ENCODE measurements at places on chromosomes 2 and 18.

DNA sequence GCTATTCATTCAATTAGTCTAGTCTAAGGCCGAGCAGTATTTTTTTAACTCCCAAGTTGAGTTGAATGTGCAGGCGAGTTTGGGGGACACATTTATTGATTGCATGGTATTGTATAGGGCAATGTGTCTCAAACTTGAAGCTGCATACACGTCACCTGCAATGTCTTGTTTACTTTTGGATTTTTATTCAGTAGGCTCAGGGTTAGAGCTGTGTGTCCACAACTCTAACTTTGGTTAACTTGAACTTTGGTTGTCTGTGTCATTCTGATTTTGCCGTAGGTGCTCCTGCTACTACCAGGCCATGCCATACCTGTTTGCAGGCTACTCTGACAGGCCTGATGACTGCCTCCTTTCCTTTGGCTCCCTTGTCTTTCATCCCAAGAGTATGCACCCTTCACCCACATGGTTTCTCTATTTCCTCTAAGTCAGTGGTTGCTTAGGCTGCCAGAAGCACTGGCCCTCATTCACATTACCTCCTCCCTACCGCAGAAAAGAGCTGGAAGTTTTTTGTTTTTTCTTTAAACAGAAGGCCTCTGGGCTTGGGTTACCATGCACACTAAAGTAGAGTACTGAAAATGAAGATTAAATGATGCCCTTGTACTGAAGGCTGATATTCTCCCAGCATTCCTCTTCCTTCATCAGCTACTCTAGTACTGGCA is 219.4 kb upstream of the SPOPL start:
- no peak for DNase-seq

DNA sequence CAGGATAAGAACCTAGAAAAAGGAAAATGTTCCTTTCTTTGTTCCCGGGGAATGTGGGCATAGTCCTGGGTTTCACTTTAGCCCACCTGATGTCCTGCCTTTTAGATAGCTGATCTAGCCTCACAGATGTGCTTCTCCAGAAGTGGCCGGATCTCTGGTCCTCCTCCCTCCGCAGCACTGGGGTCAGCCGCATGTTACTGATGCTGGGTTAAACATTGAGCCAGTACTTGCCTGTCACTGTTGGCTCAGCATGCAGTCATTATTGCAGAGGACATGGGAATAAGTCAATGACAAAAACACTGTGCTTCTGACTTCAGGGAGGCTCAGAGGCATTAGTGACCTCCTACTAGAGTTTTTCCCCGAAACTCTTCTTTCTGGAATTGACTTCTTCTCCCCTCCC is 27.6 kb downstream of the NCK2 start:
- no peak for DNase-seq

- DNase-seq: no peak
Measured at GRCh38 chr2:168434146-168434545, 21.9 kb upstream of the CERS6 start.

DNA sequence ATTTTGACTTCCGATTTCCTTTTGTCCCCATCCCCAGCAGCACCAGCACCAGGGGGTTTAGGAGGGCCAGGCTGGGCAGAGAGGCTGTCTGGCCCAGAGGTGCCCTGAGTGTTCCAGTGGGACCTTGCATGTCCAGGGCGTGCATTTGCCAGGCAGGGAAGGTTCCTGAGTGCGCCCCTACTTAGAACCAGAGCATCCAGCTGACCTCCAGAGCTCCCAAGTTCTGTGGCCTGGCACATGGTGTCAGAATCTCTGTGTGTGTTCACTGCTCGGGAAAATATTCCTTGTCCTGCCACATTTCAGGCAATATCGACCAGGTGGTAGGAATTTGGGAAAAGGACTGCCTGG is 5.5 kb downstream of the SIX3 start:
- no peak for DNase-seq

DNA sequence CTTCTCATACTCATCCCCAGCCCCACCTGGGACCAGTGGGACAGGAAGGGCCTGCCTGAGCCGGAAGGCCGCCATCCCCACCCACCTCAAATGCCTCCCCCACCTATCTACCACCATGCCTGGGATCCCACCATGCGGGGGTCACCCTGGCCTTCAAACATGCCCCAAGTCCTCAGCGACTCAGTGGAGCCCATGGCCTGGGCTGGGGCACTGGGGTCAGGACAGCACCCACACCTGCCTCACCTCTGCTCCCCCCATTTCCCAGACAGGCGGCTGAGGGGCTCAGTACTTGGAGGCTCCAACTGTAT is 7.6 kb downstream of the INHBB start:
- DNase-seq: no peak

DNA sequence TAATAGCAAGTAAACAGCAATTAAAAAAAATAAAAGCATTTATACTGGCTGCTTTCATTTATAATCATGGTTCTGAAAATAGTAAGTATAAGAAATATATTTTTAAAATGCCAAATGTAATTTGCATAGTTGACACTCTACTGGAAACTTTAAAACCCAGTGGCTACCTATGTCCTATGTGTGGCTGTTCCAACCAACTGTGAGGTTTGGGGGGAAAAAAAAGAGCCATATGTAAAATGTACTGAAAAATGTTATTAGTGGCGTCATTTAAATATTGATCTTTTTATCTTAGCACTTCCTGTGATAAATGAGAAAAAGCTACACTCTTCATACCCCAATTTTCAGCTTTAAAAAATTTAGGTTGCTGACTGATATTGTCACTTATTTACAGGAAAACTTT is 270.7 kb downstream of the TCF4 start:
- no peak for DNase-seq

GRCh38 chr2:19911808-19912509 is 10.2 kb upstream of the TTC32 start:
- no peak for DNase-seq

DNA sequence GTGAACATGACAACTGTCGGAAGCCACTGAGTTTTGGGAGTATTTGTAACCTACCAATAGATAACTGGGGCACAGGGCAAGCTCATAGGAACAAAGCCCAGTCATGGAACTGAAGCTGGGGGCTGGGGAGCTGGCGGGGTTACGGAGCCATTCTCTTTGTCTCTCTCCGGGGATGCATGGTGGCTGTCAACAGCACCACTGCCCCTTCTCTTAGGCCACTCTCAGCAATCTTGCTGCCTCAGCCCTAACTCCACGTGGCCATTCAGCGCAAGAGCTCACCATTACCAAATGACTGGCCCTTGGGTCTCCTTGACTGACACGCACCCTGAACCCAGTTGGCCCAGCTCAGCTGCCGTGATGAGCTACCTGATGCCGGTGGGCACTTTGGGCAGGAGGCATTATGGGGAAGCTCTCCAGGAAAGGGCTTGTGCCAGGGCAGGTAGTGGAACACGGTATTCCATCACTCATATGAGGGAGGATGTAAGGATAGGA is 33.6 kb upstream of the ODC1 start:
- no peak for DNase-seq

GRCh38 chr18:11411048-11411447 is 198.3 kb upstream of the SLC35G4 start:
- no peak for DNase-seq

GRCh38 chr18:6058941-6059340 is 163.6 kb upstream of the TMEM200C start:
- no peak for DNase-seq

- no peak for DNase-seq
Measured at GRCh38 chr2:152335726-152336118, 748 bp downstream of the FMNL2 start.

DNA sequence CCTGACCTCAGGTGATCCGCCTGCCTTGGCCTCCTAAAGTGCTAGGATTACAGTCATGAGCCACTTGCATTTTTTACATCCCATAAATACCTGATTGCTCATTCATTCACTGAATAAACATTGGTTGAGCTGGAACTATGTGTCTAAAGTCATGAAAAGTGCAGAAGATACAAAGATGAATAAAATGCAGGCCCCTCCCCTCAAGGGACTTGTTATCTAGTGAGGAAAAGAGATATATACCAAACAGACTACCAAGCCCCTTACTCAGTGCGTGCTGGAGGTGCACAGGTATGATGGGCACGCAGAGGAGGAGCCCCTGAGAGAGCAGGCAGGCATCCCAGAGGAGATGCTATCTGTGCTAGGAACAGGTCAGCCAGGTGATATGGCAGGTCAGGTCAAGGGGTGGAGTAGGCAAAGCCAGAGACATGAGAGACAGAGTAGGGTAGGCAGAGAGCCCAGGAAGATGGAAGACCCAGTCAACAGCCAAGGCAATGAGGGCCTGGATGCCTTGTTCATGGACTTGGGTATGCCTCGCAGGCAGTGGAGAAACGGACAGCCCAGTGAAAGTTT is 7.7 kb downstream of the FHL2 start:
- no peak for DNase-seq

DNA sequence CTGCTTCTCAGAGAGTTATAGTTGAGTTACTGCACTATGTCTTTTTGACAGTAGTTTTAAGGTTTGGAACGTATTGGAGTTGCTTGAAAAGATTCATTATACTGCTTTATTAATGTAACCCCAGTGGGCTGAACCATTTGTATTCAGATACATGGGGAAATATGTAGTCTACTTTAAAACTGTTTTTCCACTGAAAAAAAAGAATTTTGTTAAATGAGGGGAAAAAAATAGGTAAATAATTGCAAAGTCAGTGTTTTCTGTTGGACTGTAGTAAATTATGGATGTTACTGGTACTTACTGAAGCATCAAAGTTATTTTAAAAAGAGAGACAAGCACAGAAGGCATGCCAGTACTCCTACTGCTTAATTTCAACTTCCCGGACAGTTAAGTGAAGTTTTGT is 36.4 kb downstream of the ZC3H15 start:
- DNase-seq: no peak

GRCh38 chr2:154142480-154142879 is 270.8 kb downstream of the GALNT13 start:
- no peak for DNase-seq

GRCh38 chr18:24754583-24755253 is 294.3 kb downstream of the HRH4 start:
- DNase-seq: no peak

- DNase-seq: no peak
Measured at GRCh38 chr2:24857746-24858145, 62.3 kb downstream of the ADCY3 start.

- no peak for DNase-seq
Measured at GRCh38 chr2:27925766-27926472, 35.4 kb downstream of the BABAM2 start.

- no peak for DNase-seq
Measured at GRCh38 chr2:158498043-158498748, 41.4 kb downstream of the PKP4 start.

All from stimulated activated CD4-positive, alpha-beta T cell treated with anti-CD3 and anti-CD28 coated beads, TNF-alpha, amount 100 ng/mL, for 1 hour (primary cell).